ENCODE measurements at places on chromosomes 1 and 21.

DNA sequence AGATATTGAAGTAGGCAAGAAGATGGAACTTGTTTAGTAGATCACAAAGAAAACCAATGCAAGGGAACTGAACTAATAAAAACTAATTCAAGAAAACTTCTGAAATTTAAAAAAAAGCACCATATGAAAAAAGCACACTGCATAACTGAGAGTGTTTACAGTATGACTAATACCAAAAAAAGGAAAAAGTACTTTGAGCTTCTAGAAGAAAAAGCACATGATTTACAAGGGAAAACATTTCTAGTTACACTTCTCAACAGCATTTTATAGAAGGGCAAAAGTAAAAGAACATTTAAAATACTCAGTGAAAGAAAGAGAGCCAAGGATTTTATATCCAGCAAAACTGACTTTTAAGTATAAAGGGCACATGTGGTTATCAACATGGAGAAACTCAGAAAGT is 233.6 kb downstream of the RPS6KC1 start:
- no peaks in the 10 kb centered on the region for H3K4me1 ChIP-seq
- H3K27me3 ChIP-seq, result no peaks in the 10 kb centered on the region
- DNase-seq, result no peak
- H3K36me3 ChIP-seq, result peaks cover 16% of the 10 kb centered on the region

- H3K4me1 ChIP-seq, result peaks cover 7% of the 10 kb centered on the region
- peaks cover 16% of the 10 kb centered on the region for H3K27me3 ChIP-seq
- DNase-seq, result no peak
- H3K27ac ChIP-seq, result no peak overlapping the region
- H3K4me3 ChIP-seq, result peak overlapping the region; percentile 26
- H3K36me3 ChIP-seq, result no peaks in the 10 kb centered on the region
These were observed 31.0 kb downstream of the LRRC3 start for GRCh38 chr21:44486302-44486701.

DNA sequence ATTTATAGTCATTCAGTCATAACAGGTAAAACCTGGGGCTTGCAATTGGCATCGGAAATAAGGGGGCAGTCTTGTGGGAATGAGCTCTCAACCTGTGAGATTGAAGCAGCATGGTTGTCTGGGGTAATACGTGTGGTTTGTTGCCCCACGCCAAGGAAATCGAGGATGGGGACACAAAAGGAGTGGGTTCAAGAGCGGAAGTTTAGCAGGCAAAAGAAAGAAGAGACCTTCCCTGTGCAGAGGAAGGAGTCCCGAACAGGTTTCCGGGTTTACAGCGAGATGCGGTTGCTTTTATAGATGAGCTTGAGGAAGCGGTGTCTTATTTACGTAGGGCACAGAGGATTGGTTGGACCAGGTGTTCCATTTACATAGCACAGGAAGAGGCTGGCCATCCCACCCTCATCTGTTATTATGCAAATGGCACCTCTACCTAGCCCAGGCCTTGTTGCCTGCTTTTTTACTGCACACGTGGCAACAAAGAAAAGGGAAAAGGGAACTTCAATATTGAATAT is 37.3 kb downstream of the IFNAR1 start:
- peak; percentile 73 for DNase-seq
- no peaks in the 10 kb centered on the region for H3K36me3 ChIP-seq
- peaks cover 27% of the 10 kb centered on the region for H3K4me1 ChIP-seq
- no peaks in the 10 kb centered on the region for H3K27me3 ChIP-seq
- peak overlapping the region; percentile 91 for H3K4me3 ChIP-seq

DNA sequence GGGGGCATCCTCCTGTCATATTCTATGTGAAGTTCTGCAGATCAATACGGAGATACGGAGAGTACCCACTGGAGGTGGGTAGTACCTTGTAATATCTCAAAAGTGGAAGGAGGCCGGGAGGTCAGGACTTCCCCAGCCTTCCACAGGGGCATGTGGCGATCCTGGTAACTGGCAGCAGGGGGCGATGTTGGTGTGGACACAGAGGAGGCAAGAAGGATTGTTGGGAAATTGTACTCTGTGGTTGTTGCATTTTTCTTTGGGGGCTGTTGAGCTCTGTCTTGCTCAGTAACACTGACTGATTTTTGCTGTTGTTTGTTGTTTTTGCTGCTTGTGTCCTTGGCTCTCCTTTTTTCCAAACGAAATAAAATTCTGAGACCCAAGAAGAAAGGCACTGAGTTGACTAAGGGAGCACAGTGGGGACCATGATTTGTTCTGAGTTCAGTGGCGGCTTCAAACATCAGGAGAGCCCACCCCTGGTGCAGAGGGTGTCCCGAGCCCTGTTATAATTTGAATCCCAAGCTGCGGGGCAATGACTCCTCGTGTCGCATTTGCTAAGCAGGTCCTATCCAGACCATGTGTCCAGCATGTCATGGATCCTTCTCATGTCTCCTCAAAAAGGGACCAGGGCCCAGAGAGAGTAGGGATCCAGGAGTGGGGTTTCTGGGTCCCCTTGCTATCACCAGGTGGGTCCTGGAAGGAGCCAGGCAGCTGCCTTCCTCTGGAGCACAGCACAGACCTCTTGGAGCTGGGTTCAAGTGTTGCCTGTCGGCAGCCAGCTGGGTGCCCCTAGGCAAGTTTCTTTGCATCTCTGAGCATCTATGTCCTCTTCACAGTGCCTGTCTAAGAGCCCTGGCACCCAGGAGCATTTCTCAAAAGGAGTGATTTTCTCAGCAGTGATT is 22.8 kb downstream of the LHX4 start:
- no peak overlapping the region for H3K27ac ChIP-seq
- H3K36me3 ChIP-seq, result no peaks in the 10 kb centered on the region
- H3K4me3 ChIP-seq, result no peak overlapping the region
- DNase-seq, result no peak

DNA sequence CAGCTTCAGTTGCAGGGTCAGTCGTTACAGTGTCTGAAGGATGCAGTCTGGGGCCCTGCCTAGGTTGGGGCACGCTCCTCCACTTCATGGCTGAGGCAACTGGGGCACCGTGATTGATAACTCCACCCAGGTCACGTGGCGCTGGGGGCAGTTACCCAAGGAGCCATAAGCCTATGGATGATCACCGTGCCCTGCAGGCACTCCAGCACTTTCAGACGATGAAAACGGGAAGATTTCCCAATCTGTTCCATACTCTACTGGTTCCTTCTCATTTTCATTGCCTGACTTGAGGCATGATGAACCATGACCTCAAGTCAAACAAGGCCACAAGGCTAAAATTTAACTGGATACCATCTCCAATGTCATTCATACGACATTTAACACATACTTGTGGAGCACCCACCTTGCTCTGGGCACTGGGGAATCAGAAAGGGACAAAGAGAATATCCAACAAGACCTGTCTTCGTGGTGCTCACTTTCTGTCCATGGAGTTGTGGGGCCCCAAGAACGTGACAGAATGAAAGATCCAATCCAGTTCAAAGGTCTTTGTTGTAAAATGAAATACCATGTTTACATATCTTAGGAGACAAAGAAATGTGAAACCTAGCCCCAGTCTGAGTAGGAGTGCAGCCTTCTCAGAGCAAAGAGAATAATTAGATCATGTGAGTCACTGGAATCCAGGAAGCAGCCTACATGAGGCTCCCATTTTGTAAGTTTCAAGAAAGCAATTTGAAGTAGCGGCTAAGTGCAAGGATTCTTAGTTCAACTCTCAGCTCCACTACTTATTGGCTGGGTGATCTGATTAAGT is 39.4 kb upstream of the SPOCD1 start:
- no peaks in the 10 kb centered on the region for H3K4me1 ChIP-seq
- H3K36me3 ChIP-seq, result no peaks in the 10 kb centered on the region
- H3K4me3 ChIP-seq, result no peak overlapping the region
- H3K27me3 ChIP-seq, result no peaks in the 10 kb centered on the region
- H3K27ac ChIP-seq, result no peak overlapping the region

GRCh38 chr1:206002160-206002559 is 1.0 kb downstream of the RAB7B start:
- no peak overlapping the region for H3K4me3 ChIP-seq
- no peak overlapping the region for H3K27ac ChIP-seq
- H3K4me1 ChIP-seq, result peaks cover 8% of the 10 kb centered on the region
- H3K36me3 ChIP-seq, result peaks cover 2% of the 10 kb centered on the region
- DNase-seq, result no peak

- H3K27ac ChIP-seq, result no peak overlapping the region
- no peaks in the 10 kb centered on the region for H3K4me1 ChIP-seq
- H3K4me3 ChIP-seq, result no peak overlapping the region
- H3K27me3 ChIP-seq, result peaks cover 8% of the 10 kb centered on the region
These were observed 8.8 kb upstream of the TENT5B start for GRCh38 chr1:27021354-27022031.

GRCh38 chr1:14698314-14698713 is 99.8 kb downstream of the KAZN start:
- H3K4me3 ChIP-seq, result no peak overlapping the region
- no peaks in the 10 kb centered on the region for H3K36me3 ChIP-seq
- peaks cover 8% of the 10 kb centered on the region for H3K27me3 ChIP-seq
- H3K4me1 ChIP-seq, result no peaks in the 10 kb centered on the region

- H3K27ac ChIP-seq, result no peak overlapping the region
- no peak overlapping the region for H3K4me3 ChIP-seq
- no peaks in the 10 kb centered on the region for H3K36me3 ChIP-seq
These were observed 50.9 kb upstream of the TMEM51 start for GRCh38 chr1:15102646-15103045.

DNA sequence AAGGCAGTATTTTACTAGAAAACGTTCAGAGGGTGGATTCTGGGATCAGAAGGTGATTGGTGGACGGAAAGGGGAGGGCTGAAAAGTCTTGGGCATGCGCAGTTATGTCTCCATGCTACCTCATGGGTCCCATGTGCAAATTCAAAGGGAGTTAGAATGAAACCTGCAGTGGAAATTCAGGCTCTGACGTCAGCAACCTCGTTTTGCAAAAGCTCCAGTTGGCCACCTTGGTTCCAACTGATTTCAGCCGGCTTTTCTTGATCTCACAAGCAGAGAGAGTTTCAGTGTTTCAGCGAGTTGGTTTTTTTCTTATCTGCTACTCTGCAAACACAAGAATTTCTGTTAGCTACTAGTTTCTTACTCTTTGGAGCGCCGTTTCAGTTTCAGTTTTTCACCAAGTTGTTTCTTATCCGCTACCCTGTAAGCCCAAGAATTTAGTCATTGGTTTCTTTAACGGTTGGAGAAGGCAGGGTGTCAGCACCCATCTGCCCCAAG is 69.8 kb upstream of the PGBD5 start:
- no peak overlapping the region for H3K4me3 ChIP-seq
- H3K27ac ChIP-seq, result no peak overlapping the region
- no peaks in the 10 kb centered on the region for H3K36me3 ChIP-seq
- no peak for DNase-seq
- H3K27me3 ChIP-seq, result peaks cover 57% of the 10 kb centered on the region

DNA sequence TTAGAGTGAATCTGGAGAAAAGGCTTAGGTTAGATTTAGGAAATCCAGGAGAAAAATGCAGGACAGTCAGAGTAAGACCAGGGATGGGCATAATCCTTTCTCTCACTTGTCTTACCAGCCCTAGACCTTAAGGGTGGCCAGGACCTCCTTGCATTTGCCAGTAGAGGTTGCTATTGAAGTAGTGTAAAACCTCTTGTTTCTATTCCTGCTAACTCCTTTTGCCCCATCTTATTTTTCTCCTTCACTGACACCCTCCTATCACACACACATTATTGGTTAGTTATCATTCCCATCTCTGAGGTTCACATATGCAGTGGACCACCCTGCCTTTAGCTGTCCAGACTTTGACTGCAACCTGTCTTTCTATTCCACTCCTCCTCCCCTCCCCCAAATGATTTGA is 75.0 kb upstream of the MACF1 start:
- no peak overlapping the region for H3K27ac ChIP-seq
- no peaks in the 10 kb centered on the region for H3K36me3 ChIP-seq
- no peak for DNase-seq
- no peaks in the 10 kb centered on the region for H3K27me3 ChIP-seq
- H3K4me3 ChIP-seq, result no peak overlapping the region
- H3K4me1 ChIP-seq, result no peaks in the 10 kb centered on the region
